ENCODE measurements at places on chromosomes 3 and 15.

- DNase-seq, result no peak
These were observed 38.6 kb downstream of the LYZL4 start for GRCh38 chr3:42371776-42372175.

GRCh38 chr3:116939091-116939490 lies 229.5 kb downstream of the TUSC7 start:
- DNase-seq, result no peak

DNA sequence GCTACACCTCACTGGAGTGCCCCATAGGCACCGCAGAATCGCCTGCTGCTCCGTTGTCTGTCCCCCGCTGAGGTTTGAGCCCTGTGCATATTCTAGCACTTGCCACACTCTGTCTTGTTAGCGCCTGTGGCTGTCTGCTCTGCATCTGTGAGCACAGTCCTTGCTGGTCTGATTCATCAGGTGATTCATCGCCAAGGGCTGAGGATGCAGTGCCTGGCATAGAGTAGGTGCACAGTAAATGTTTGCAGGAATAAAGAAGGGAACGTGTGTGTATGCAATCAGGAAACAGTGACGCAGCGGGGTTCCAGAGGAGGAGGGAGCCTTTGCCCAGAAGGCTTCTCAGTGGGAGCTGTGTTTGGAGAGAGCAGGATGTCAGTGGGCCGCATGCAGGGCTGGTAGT lies 124.0 kb upstream of the PLXNA1 start:
- DNase-seq, result no peak

- DNase-seq, result no peak
These were observed 14.1 kb upstream of the ZSCAN2 start for GRCh38 chr15:84586696-84587095.

DNA sequence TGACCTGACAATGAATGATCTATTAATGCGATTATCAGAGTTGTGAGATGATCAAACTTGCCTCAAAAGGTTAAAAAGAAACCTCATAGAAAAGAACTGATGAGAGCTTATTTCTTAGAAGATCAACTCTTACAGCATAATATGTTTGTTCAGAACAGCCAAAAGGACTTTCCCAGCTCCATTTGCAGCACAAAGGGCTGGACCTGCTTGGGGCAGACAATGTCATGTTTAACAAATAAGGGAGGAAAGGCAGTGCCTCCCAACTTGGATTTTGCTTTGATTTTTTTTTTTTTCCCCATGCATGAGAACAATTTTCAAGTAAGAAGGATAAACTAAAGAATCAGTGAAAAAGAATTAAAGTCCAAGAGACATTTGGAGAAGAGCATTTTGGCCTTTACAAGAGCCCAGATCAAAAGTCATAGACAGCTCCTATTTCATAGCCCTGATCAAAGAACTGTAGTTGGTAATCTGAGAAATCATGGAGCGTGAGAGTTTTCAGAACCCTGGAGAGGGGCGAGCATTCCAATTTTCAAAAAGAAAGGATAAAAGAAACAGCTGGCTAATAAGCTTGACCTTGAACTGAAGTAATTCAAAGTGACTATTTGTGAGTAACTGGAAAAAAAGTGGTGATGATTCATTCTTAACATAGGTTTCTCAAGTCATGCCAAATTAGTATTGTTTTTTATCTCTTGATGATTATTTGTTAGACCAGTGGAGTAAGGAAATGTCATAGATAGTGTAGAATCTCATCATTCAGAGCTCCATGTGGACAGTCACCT lies 136.0 kb upstream of the CFAP20DC start:
- no peak for DNase-seq

- no peak for DNase-seq
These were observed 16.1 kb upstream of the SEC61A1 start for GRCh38 chr3:128036119-128036518.

DNA sequence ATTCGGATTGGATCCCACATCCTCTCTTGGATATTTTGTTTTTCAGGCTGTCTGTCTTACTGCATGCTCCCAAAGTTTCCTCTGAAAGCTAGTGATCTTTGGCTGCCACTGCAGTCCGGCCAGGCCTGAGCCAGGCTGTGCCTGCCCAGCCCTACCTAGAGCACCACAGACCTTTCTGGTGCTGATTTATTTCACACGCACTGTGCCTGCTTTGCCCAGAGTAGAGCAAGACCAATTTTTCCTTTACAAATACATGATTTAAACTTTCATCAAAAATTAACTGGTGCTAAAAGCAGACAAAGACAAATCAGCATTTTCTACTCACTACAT lies 28.0 kb upstream of the NDUFB4 start:
- DNase-seq, result no peak

DNA sequence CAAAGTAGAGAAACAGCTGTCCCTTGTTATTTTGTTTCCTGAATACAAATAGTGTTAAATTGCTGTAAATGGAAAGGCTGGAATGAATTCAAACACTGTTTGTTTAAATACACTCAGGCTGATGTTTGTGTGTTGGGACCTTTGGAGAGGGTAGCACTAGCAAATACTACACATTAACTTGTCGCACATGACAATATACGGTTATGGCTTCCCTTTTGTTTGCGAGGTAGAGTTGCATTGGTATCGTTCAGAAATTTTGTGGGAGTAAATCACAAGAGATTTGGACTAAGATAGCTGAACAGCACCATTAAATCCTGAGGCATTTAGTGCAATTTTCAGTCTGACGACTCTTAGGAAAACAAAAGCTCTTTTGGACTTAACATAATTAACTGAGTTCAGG lies 213.0 kb upstream of the ROBO2 start:
- no peak for DNase-seq

GRCh38 chr15:68188647-68189046 lies 16.5 kb downstream of the CALML4 start:
- no peak for DNase-seq

DNA sequence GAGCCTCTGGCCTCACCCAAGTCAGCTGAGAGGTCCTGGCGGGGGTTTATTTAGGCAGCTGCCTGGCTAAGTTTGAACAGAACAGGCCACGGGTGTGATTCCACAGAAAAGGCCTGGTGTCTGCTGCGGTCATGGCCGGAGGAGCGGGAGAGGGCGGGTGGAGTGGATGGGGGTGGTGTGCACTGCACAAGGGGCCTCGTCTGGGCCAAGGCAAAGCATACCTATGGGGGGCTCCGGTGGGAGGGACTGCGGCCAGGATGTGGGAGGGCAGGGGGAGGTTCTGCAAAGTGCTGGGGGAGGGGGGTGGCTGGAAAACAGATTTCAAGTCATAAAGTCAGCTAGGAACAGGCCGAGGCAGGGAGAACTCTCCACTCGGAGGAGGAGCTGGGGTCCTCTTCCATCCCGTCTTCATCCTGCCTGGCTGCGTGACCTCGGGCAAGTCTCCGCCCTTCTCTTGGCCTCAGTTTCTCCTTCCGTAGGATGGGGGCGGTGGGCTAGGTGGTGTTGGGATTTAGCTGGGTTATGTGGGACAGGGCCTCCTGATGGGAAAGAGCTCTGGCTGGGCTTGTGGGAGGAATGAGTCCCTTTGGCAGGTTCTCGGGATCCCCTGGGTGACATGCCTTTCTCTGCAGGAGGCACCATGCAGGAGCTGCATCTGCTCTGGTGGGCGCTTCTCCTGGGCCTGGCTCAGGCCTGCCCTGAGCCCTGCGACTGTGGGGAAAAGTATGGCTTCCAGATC lies 878 bp downstream of the ISLR start:
- DNase-seq, result no peak

GRCh38 chr3:136612512-136612911 lies 139.7 kb downstream of the STAG1 start:
- no peak for DNase-seq

DNA sequence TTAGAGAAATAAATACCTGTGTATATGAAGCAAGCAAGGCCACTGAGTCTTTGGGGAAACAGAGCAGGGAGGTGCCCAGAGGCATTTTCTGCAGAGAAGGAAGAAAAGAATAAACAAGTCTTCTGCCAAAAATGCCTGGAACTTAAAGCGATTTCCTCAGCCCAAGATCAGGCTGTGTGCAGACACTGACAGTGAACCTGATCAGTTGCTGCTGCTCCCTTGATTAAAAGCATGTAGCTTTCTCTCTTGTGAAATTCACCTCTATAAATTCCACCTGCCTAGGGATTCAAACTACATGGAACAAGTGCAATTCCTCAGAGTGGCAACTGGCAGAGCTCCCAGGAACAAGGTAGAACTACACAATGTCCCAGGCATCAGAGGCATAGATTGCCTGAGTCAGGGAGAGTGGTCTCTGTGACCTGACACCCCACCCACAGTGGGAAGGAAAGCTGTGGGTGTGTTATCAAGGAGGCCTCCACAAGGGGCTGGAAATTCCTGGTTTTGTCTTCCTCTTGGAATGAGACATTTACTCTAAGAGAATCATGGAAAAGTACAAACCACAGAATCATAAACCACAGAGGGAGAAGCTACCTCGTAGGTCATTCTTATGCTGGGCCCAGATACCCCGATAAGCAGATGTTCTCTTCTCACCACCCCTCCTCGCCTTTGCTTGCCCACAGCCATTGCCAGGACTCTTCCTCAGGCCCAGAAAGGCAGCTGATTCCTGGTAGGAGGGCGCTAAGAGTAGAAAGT lies 1.8 kb upstream of the ZBTB38 start:
- no peak for DNase-seq

DNA sequence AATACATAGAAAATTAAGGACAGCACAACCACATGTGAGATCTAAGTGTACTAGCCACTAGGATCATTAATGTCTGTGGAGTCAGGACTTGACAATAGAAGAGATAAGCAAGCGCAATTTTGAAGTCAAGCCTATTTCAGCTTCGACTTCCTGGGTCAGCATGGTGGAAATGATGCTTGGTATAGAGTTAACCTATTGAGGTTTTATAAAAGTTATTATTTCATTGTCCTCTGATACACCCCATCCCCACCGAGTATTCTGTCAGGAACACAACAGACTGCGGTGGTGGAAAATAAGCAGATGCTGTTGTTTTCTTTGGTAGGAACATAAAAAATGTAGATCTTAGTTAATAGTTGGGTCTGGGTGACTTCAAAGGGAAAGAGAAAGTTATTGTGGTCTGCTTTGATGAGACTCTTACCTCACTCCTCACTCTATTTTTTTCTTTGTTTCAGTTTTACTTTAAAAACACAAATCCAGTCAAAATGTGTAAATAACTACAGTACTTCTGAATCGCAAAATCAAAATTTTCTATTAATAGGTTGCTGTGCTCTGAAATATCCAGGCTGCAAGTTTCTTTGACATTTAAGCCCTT lies 82.1 kb downstream of the IL5RA start:
- DNase-seq, result no peak

GRCh38 chr3:44685128-44685800 lies 27.2 kb upstream of the ZNF502 start:
- DNase-seq, result peak; percentile 45

DNA sequence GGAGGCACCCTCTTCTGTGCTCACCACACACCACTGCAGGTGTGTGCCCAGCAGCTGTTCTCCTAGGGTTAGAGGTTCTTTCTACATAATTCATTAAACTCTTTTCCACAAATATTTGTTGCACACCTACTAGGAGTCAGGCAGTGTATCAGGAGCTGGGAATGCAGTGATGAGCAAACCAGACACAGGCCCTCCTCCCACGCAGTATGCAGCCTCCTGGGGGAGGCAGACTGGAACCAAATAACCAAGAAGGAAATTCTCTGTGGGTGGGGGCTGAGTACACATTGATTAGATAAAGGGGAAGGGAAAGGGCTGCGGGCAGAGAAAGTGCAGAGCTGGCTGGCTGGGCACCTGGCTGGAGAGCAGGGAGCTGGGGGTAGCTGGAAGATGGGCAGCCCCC lies 18.5 kb upstream of the C3orf22 start:
- DNase-seq, result no peak

DNA sequence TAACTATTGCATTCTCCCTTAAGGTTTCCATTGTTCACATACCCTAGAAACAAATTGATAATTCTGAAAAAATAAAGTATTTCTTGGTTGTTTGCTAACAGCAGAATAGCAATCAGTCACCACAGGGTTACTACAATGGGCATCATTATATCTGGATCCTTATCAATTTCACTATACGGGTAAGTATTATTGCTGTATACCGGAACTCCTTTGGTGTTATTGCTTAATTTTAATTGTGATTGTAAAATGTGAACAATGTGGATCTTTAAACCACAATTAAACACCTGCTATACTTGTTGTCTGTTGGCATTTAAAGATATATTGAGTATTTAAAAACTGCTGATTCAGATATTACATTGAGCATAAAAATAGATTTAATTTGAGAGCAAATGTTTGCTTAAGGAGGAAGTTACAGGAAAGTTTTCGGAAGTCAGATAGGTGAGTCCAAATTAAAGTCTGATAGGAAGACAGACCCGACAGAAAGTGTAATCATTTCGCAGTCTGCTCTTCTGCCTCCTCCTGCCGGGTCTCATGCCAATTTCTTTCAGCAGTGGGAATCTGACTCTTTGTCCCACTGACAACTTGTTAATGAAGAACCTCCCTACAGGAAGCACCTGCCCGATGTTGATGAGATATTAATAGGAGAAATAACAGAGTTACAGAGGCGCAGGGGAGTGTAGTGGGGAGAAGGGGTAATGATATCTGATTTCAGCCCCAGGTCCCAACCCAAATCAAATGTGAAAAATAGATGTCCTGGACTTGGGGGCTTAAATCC lies 169.7 kb upstream of the TBC1D5 start:
- no peak for DNase-seq

GRCh38 chr3:129260606-129261005 lies 11.2 kb downstream of the COPG1 start:
- no peak for DNase-seq

GRCh38 chr3:10357592-10358308 lies 36.8 kb upstream of the SEC13 start:
- DNase-seq, result no peak

- DNase-seq, result no peak
These were observed 19.0 kb downstream of the FAN1 start for GRCh38 chr15:30922480-30923311.

DNA sequence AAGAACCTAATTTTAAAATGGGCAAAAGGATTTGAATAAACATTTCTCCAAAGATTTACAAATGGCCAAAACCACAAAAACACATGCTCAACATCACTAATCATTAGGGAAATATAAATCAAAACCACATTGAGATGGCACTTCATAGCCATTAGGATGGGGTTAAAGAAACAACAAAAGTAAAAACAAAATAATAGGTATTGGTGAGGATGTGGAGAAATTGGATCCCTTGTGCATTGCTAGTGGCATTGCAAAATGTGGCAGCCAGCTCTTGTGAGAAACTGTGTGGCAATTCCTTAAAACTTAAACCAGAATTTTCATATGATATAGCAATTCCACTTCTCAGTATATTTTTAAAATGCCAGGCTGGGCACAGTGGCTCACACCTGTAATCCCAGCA lies 126.5 kb downstream of the STT3B start:
- no peak for DNase-seq

GRCh38 chr3:6416049-6416661 lies 444.8 kb upstream of the GRM7 start:
- DNase-seq, result no peak

Data from GM18507 (cell line).